Fibroblast of villous mesenchyme (primary cell): ENCODE measurements at places on chromosomes 16 and 17.
A peak's percentile ranks its signal among the peaks of the same experiment; 100 is the strongest.

GRCh38 chr16:68069511-68070248 is 15.5 kb upstream of the NFATC3 start:
- DNase-seq: no peak

DNA sequence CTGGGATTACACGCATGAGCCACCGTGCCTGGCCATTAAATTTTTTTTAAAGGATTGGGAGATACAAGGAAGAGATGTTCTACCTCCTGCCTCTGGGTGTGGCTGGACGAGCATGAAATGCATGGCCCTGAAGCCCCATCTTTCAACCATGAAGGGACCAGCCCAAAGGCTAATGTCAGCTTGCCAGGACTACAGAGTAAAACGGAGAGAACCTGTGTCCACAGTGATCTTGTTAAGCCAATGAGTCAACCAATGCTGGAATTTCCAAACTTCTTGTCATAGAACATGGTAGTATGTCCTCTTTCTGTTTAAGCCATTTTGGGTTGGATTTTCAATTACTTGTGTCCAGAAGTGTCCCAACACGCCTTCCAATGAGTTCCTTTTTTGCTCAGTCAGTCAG is 71.3 kb downstream of the RTN4RL1 start:
- DNase-seq: no peak

DNA sequence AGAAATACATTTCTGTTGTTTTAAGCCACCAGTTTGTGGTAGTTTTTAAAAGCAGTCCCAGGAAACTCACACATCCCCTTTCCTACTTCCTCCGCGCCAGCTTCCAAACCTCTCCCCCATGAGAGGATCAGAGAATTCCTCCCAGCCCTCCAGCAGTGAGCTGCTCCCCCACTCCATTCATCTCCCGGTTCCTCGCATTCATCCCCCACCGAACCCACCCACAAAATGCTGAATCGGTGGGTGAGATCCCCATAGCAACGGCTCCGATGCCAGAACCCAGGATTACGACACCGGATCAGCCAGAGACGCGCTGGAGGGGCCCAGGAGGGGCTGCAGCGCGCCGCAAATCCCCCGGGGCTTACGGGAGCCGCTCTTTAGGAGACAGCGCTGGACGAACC is 251.4 kb upstream of the RPL38 start:
- DNase-seq: no peak

- DNase-seq: no peak
These were observed 358.1 kb downstream of the UTP18 start for GRCh38 chr17:51618476-51618875.

- no peak for DNase-seq
These were observed 30.0 kb upstream of the PABPN1L start for GRCh38 chr16:88896238-88897070.

DNA sequence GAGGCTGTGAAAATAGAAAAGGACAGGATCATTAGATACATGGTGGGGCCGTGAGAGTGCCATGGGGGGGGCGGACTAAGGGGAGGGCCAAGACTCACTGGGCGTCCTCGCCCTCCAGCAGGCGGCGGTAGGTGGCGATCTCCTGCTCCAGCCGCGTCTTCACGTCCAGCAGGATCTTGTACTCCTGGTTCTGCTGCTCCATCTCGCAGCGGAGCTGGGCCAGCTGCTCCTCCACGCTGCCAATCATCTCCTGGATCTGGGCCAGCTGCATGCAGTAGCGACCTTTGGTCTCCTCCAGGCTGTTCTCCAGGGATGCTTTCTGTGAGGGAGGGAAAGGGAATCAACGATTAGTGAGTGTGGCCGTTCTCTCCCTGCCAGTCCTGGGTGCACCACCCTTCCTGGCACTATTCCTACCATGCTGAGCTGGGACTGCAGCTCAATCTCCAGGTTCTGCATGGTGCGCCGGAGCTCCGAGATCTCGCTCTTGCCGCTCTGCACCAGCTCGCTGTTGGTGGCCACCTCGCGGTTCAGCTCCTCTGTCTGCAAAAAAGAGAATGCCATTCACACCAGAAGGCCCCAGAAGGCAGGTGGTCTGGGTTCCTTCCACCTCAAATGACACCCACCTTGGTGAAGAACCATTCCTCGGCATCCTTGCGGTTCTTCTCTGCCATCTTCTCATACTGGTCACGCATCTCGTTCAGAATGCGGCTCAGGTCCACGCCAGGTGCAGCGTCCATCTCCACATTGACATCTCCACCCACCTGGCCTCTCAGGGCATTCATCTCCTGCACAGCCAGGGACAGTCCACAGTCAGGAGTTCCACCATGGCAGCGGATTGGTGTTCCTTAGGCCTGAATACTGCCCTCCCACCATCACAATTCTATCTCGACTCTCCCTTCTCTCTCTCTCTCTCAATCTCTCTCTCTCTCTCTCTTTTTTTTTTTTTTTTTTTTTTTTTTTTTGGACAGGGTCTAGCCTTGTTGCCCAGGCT is 3.3 kb downstream of the KRT14 start:
- DNase-seq: no peak

GRCh38 chr17:19574956-19575355 is 41.3 kb downstream of the SLC47A1 start:
- DNase-seq: no peak

DNA sequence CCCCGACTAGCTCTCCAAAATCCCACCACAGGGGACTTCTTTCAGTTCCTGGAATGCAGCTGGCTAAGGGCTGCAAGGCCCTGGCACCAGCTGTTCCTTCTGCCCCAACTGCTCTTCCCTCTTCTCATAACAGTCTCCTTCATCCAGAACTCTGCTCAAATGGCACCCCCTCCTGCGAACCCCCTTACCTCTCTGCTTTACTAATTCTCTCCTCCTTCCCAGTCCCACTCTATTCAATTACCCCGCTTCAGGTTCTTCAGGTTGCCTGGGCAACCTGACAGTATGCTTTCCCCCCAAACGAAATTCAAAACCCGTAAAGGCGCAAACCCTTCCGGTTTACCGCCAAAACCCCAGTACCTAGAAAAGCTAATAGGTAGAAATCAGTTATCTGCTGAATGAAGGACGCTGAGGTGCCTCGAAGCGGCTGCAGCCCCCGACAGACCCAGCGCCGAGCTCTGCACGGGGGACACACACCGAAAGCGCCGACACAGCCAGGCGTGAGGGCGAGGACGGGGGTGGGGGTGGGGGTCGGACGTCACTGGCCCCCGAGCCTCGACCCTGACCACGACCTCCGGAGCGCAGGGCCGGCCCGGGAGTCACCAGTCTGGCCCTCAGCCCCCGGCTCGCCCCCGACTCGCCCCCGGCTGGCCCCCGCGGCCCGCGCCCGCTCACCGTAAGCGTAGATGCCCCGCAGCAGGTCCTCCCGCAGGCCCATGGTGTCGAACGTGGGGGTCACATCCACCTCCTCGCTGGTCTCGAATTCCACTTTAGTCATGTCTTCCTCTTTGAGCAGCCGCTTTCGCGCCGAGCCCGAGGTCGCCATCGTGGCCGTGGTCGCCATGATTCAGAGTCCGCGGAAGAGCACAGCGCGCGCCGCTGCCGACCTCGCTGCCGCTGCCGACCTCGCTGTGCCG is 550 bp downstream of the EIF4A3 start:
- peak; percentile 43 for DNase-seq

DNA sequence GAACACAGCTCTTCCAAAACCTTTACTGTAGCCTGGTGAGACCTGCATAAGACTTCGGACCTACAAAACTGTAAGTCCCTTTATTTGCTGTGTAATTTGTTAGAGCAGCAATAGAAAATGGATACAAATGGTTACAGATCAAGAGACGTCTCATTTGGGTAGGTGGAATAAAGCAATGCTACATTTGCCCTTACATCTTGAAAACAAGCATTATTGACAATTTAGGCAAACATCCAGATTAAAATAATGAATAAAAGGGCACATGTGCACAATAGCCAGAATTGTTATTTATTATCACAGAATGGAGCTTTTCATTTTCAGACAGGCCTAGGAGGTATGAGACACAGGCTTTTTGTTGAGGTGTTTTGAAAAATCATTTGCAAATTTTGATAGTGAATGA is 222.2 kb upstream of the CPHXL start:
- no peak for DNase-seq

DNA sequence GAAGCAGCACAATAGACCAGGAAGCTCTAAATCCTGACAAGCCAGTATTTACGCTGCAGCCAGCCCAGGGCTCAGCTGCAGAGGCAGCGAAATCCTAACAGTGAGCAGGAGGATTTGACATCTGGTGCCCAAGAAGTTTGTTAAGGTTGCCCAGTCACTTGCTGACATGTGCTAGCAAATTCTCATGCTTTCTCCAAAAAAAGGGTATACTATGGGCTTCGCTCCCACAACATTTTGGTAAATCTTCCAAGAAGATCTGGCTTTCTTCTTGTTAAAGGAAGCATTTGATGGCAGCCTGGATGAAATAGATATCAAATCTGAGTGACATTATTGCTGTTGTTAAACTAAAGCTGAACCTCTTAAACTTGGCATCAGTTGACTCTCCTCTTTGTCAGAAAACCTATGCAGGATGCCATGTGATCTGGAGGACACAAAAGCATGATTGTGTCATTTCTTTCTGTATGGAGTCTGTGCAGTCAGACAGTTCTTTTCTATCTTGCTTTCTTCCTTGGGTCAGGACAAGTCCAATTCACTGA is 949.7 kb upstream of the RBFOX1 start:
- DNase-seq: no peak

GRCh38 chr17:64354824-64355535 is 35.7 kb downstream of the PECAM1 start:
- DNase-seq: peak; percentile 64

- DNase-seq: no peak
These were observed 296.2 kb upstream of the IRX3 start for GRCh38 chr16:54582631-54583250.

GRCh38 chr17:39674702-39675389 is 6.6 kb downstream of the PNMT start:
- no peak for DNase-seq

DNA sequence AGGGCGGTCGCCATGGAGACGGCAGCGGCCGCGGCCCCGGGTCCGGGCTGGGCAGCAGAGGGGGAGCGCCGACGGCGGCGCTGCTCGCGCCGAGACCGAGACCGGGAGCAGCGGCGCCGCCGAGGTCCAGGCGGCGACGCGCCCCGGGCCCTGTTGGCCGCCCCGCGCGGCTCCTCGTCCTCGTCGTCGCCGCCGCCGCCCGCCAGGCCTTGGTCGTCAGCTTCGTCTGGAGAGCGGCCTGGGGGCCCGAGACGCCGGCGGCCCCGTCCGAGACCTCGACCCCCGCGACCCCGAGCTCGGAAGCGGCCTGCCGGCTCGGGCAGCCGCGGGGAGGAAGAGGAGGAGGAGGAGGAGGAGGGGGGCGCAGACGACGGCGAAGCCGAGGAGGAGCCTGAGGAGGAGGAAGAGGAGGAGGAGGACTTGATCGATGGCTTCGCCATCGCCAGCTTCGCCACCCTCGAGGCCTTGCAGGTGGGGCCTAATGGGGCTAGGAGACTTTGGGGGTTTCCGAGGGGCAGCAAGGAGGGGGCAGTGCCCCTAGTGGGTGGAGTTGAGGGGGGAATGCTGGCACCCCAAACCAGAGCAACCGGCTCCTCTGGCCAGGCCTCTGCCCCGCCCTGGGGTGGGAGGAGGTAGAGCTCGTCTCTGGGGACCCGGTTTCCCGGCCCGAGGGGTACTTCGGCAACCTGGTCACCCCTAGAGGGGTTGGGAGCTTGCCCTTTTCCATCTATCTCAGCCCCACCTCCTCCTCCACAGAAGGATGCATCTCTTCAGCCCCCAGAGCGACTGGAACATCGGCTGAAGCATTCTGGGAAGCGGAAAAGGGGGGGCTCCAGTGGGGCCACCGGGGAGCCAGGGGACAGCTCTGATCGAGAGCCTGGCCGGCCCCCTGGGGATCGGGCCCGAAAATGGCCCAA is 1.5 kb downstream of the FBRS start:
- no peak for DNase-seq

DNA sequence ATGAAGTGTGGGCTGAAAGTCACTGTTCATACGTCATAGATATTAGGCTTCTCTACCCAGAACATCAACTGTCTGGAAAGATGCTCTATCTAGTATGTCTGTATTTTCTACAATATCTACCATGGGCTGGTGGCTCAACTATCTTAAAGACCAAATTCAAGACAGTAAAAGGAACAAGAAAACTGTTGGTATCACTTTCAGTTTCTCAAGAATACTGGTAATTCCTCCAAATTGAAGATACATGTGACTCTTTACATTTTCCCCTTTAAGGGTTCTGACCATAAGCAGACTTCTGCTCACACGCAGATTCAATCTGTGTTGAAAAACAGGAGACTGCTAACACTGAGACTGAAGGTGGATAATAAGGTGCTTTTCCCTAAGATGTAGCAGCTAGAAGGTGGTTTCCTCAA is 24.2 kb downstream of the XPO6 start:
- peak; percentile 32 for DNase-seq

DNA sequence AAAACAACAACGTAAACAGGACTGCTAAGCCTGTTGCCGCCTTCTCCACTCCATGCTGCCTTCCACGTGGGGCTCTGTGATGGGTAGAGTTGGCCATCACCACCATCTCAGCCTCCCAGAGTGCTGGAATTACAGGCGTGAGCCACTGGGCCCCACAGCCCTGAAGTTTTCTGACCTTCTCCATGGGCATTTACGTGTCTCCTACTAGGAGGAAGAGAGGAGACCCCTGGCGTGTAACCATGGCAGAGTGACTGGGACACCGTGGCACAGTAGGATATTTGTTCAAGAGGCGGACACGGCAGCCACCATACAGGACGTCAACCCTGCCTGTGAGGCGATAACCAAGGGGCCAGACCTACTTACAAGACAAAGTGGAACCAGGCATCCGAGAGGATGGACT is 31.1 kb downstream of the TRPV3 start:
- DNase-seq: no peak

DNA sequence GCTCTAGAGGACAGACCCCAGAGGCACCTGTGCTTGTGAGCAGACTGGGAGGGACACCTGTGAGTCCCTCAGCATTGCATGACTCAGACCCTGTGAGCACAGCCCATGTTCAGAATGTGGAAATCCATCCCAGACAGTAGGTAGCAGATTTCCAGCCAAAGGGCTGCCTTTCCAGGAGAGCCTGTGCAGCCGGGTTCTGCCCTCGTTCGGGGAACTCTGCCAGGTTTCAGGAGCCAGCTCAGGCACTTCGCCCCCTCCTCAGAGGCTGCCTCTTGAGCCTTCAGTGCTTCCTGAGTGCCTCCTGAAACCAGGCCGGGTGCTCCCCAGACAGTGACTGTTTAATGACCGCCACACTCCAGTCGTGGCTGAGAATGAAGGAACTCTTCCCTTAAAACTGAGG is 23.3 kb upstream of the SDR42E2 start:
- no peak for DNase-seq

DNA sequence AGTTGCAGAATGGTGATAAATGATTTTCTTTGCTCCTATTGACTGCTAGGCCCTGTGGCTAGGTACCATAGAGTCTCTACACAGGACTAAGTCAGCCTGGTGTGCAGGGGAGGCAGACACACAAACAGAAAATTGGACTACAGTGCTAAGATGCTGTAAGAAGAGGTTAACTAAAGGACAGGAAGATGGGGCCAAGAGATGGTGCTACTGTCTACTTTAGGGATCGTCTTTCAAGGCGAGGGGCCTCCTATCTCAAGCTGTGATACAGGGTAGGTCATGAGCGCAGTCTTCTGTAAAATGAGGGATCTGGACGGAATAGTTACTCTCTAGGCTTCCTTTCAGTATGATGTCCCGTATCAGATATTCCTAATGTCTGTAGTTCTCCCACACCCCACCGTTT is 817 bp downstream of the NME1 start:
- peak; percentile 35 for DNase-seq
